ENCODE measurements at places on chromosomes 1 and 21.

- DNase-seq: no peak
Observed at GRCh38 chr1:28374297-28374696, 4.8 kb downstream of the PHACTR4 start.

DNA sequence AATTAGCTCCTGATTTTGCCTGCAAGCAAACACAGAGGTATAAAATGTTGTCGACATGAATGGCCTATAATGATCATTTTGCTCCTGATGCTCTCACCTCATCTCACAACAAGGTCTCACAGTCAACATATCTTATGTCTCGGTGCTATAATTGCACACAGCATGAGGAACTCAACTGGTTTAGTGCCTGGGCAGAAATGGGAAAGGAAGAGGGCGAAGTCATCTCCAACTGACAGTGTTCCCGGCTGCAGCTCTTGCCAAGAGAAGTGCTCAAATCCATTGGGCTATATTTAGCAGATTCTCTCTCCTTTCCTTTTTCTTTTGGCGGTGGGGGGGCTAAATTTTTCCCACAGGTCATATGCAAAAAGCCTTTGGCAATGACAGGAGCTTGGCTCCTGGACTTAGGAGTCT, 53.0 kb downstream of the SLC45A1 start:
- DNase-seq: no peak

DNA sequence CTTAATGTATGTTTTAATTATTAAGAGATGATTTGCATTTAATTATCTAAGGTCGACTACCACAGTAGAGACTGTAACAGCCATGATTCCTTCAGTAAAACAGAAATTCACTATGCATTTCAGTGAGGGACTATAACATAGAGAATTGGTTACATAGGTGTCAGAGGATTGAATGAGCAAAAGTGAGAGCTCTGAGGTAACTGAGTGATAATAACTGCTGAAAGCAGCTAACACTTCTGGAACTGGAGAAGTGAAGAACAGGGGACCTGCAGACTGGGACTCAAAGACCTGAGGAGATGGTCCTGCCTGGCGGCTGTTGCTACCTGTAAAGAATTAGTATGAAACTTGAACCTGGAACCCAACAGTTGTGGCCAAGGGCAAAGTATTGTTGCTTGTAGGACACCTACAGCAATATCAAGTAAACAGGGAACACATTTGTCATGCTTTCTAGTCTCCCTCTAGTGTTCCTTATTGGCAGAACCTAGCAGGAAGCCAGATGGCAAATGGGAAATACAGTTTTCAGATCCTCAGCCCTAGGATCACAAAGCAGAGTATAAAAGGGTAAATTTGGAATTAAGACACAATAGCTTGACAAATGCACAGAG, 110.6 kb downstream of the HS2ST1 start:
- no peak for DNase-seq

DNA sequence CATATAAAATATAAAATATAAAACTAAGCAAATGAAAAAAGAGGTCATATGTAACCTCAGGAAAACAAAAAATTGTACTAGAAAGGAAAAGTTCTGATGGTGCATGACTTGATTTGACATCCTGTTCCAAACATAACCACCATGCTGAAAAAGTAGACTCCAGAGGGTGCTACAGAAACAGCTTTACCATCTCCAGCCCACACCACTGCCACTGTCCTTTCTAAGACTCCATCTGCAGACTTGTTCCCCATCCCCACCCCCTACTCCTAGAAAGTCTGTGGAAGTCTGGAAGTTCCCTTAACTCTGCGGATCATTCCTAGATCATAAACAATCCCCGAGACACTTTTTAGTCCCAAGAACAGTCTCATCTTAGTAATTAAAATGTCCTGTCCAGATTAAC, 20.5 kb downstream of the GLIS1 start:
- DNase-seq: no peak

- DNase-seq: no peak
Observed at GRCh38 chr1:17561247-17561548, 21.7 kb downstream of the ARHGEF10L start.

DNA sequence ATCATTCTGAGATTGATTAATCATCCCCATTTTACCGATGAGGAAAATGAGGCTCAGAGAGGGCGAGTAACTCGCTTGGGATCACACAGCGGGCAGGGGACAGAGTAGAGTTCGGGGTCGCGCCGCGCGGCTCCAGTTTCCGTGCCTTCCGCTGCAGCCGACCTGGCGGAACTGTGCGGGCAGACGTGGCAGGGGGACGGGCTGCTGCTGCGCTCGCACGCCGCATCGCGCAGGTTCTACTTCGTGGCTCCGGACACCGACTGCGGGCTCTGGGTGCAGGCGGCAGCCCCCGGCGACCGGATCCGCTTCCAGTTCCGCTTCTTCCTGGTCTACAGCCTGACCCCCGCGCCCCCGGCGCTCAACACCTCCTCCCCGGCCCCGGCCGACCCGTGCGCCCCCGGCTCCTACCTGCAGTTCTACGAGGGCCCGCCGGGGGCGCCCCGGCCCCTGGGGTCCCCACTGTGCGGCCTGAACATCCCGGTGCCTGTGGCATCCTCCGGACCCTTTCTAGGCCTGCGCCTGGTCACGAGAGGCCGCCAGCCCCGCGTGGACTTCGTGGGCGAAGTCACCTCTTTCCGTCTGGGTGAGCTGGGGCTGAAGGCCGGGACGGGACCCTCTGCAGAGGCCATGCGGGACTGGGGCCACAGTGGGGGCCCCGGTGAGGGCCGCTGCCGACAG, 2.3 kb downstream of the LDLRAD2 start:
- DNase-seq: peak; percentile 21

- no peak for DNase-seq
Observed at GRCh38 chr1:190455631-190456030, 22.0 kb downstream of the BRINP3 start.

- DNase-seq: no peak
Observed at GRCh38 chr1:186102547-186103148, 272.4 kb downstream of the TPR start.

DNA sequence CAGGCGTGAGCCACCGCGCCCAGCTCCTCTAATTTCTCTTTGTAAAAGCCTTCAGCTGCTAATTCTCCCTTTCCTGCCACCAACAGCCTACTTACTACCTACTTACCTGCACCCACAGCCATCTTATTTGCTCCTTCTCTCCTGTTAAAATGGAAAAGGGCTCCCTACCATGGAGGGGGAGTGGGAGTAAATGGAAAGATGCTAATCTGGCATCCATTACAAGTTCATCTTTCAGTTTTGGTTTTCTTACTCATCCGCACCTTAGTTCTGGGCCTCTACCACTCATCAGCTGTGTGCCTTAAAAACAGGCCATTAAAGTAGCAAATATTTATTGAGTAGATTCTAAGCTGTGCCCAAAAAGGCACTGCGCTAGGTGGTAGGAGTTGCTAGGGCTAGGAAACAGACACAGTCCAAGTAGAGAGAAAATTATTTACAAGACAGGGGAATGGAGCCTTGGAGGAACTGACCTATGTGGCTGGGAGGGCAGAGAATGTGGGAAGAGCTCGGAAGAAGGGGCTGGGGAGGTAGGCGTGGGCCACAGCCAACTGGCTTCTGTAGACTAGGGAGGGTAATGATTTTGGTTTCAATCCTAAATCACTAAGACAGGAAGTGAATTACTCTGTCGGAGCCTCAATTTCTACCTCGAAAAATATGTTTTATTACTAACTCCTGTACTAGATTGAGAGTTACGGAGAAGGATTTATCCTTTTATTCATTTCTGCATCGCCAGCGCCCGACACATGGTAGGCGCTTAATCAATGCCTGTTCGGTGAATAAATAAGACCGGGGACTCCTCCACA, 685 bp upstream of the DDI2 start:
- no peak for DNase-seq

DNA sequence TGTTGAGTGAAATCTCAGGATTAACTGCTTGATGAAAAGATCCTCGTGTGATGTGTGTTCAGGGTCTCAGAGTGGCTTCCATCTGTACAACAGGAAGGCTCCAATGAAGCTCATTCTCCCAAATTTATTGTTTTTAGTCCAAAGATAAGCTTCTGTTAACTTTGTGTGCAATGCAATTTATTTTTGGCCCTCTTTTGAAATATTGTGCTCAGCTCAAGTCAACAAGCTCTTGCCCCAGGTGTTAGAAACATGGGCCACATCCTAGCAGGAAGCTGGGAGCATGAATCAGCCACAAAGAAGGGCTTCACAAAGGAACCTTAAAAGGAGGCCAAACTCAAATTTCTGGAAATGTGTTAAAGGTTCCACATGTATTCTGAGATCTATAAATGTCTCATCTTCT, 135.7 kb downstream of the PCP4 start:
- DNase-seq: no peak

GRCh38 chr1:39926820-39927219, 25.1 kb upstream of the MYCL start:
- DNase-seq: no peak

Data from 8988T (cell line).